ENCODE measurements at places on chromosomes 1 and 21.
A peak's percentile ranks its signal among the peaks of the same experiment; 100 is the strongest.

DNA sequence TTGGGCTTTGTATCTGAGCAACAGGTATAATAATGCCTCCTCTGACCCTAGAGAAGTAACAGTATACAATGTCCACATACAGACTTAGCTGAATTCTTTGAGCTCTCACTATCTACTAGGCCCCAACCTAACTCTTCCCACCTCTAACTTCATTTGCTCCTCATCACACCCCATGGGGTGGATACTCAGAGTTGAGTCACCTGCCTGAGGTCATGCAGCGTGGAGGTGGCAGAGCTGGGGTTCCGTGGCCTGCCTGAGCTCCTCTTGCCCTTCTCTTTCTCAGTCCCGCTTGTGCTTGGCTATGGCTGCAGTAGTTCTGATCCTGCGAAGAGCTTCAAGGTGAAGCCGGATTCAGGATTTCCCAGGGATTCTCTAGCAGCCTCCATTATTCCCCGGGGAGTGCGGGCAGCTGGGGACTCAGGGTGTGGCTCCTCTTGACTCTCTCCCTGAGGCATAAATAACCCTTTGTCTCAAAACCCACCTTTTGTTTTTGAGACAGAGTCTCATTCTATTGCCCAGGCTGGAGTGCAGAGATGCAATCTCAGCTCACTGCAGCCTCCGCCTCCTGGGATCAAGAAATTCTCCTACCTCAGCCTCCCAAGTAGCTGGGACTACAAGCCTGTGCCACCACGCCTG, 29.9 kb upstream of the ACTL8 start:
- DNase-seq: no peak

DNA sequence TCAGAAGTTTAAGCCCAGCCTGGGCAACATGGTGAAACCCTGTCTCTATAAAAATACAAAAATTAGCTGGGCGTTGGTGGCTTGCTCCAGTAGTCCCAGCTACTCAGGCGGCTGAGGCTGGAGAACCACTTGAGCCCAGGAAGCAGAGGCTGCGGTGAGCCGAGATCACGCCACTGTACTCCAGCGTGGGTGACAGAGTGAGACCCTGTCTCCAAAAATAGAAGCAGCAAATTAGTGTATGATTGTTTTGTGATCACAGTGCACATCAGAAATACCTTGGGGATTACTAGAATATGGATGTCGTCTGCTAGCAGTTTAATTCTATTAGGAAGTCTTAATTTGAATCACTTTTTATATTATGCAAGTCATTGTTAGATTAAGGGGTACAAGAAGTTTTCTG, 59.0 kb downstream of the ZBTB17 start:
- no peak for DNase-seq

GRCh38 chr1:7278827-7279765, 492.0 kb upstream of the VAMP3 start:
- no peak for DNase-seq

DNA sequence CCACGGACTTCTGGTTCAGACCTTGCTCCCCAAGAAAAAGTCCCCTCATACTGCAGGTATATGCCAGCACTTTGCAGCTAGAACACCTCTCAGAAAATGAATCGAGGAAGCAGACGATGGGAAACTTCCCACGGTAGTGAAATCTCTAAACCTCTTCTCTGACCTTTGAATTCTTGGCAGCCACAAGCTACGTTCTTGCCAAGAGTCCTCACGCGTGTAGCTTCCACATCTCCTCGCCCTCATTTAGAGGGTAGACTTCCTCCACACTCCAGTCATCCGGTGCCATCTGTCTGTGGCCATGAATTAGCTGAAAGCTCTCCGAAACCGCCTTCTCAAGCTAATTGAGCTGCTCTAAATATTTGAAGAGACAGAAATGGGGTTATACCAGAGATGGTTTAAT, 127.8 kb downstream of the RGS7 start:
- no peak for DNase-seq

- no peak for DNase-seq
Measured at GRCh38 chr1:29056256-29056655, 67.4 kb downstream of the TMEM200B start.

DNA sequence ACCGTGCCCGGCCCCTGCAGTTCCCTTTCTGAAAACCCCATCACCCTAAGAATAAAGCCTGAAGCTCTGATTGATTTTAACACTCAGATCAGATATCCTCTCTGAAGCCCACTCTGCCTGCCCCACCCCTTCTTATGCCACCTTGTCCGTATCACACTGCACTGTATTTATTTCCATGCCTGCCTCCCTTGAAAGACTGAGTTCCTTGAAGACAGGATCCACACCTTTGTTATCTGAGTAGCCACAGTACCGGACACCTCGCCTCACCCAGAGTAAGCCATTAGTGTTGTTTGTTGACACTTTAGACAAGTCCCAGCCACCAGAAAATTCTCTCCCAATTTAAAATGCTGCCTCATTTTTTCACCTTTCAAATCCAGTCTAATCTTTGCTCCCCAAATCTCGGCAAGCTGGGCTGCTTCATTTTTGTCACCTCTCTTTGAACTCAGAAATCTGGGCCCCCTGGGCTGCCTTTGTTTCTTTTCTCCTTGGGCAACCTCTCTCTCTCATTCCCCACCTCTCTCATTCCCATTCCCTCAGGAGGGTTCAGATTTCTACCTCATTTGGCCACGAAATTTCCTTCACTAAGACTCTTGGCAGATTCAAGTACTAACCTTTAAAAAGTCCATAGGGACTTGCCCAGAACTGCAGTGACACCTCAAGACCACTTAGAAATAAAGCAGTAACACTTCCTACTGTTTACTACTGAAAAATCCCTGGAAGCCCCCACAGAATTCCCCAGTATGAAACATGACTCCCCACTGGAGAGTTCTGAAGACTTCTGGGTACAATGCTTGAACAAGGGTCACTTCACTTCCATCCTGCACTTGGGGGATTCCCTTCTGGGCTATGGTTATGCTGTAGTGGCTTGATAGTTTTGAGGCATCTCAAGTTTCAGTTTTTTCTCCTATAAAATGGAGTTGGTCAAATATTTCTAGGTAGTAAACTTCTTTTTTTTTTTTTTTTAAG, 8.7 kb upstream of the PPP1R15B start:
- DNase-seq: no peak

DNA sequence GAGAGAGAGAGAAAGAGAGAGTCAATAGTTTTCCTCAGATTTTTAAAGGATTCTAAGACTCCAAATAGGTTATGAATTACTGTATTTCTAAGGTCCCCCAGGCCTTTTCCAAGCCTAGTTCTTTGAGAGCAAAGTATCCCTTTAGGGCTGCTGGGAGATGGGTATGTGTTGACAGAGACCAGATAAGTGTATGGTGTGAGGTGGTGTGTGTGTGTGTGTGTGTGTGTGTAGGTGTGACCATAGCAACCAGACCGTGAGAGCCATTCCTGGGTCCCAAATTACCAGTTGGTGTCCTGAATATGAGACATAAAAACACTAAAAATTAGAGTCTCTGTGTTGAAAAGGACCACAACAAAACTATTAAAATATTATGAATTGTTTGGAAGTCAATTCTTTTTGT, 41.7 kb upstream of the DNAJC6 start:
- DNase-seq: no peak

DNA sequence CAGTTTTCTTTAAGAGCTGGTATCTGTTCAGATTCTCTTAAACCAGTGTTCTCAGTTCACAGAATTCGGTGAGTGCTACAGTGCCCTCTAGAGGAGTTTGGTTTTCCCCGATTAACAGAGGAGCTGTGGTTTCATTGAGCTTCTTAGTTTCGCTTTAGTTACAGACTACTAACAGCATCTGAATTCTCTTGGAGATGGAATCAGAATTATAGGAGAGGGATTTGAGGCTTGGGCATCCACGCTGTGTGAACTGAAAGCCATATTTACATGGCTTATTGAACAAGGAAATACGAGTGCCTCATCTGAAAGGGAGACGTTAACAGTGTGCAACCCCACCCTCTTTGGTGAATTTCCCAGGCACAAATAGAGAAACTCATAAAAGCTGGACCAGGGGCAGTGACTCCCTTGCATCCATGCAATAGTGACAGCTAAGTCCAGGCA, 202.0 kb downstream of the USH2A start:
- DNase-seq: peak; percentile 58

GRCh38 chr1:6110326-6110725, 64.6 kb downstream of the KCNAB2 start:
- DNase-seq: no peak

- DNase-seq: no peak
Measured at GRCh38 chr1:77672374-77672773, 10.1 kb downstream of the ZZZ3 start.

DNA sequence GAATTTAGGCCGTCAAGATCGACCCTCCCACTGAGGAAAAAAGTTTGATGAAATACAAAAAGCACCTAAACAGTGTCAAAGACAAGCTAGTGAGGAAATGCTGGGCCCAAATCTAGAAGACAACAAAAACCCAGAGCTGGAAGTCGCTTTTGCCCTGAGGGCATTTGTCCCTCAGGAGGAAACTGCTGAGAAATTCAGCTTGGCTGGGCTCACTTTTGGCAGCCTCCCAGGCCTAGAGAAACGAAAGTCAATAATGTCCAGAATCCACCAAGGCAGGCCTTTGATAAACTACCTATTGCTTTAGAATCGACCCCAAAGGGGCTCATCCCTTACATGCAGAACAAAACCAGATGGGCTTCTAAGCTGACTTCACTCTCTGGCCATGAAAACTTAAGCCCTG, 38.9 kb downstream of the SYT2 start:
- DNase-seq: no peak

DNA sequence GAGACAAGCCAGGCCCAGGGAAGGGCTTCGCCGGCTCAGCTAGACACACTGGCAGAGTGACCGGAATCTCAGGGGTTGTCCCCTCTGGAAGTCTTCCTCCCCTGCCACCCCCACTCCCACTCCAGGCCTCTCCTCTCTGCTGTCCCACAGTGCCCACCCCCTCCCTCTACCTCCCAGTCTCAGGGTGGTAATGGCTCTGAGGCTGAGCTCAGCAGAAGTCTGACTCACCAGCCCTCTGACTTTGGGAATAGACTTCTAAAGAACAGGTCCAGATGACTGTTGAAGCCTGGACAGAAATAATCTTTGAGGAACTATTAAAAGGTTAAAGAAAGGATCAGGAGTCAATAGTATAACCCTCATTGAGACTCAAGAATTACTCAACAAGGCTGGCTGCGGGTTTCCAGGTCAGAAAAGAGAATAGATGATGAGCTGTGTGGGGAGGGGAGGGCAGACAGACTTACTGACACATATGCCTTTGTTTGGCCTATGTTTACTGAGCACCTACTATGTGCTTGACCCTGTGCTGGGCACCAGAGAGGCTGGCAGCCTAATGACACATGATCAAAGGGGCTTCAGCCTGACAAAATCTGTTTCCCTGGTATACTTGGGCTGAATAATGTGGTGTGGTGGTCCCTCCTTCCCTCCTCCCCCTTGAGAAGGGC, 8.2 kb downstream of the HCRTR1 start:
- no peak for DNase-seq

GRCh38 chr1:184624626-184625025, 130.0 kb downstream of the EDEM3 start:
- no peak for DNase-seq

- DNase-seq: no peak
Measured at GRCh38 chr1:203267912-203268311, 37.4 kb upstream of the BTG2 start.

GRCh38 chr1:88673446-88673845, 10.6 kb upstream of the PKN2 start:
- DNase-seq: no peak

DNA sequence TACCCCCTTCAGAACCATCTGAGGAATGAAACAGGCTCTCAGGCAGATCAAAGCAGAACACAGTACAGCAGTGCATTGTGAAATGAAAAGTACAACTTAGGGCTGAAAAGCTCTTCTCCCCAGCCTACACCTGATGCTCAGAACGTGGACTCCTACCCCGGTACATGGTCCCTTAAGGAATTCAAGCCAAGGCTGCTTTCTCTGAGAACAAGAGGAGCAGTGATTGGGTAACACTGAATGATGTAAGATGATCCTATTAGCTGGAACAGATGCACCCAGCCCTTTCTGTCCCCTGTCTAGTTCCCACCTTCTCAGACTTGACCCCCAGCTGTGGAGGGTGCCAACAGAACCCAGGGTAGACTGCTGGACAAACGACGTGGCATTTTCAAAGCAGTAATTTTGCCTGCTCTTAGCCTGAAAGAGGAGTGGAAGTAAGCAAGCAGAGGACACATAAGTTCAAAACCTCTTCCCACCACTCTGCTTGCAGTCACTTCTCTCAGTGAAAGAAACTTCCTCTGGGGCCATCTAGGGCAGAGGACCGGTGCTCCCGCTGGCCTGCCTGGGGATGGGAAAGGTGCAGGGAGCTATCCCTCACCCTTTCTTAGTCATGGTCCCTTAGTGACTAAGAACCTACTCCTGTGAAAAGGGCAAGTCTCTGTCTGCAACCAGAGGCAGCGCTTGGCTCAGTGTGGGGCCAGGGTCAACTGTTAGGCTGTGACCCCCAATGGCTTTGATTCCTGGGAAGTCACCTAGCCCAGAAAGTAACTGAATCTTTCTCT, 72.7 kb downstream of the TRABD2B start:
- no peak for DNase-seq

DNA sequence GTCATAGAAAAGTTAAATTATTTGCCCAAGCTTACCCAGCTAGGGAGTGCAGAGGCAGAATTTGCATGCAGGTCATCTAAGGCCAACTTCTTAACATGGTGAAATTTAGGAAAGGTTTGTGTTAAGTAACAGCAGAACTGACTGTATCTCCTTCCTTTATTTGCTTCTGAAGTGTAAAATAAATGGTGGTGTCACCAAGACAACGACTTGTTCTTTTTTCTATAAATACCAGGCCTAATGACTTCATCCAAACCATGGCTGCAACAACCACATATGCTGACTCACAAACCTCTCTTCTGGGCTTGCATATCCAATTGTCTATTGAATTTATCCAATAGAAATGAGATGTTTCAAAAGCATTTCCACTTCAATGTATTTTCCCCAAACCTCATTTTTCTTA, 19.1 kb downstream of the COL24A1 start:
- no peak for DNase-seq

- no peak for DNase-seq
Measured at GRCh38 chr1:232280910-232281309, 349.0 kb downstream of the SIPA1L2 start.

GRCh38 chr21:36115138-36115730, 19.6 kb upstream of the CBR3 start:
- DNase-seq: no peak

GRCh38 chr1:147185432-147185831, 13.2 kb upstream of the PRKAB2 start:
- DNase-seq: no peak

- DNase-seq: no peak
Measured at GRCh38 chr1:109904105-109904817, 6.4 kb upstream of the CSF1 start.

- DNase-seq: no peak
Measured at GRCh38 chr1:95216292-95216990, 17.6 kb upstream of the RWDD3 start.

GRCh38 chr1:27111626-27112573, 43.0 kb downstream of the SLC9A1 start:
- no peak for DNase-seq

Data from neuronal stem cell (in vitro differentiated cells).